Activated naive CD4-positive, alpha-beta T cell treated with anti-CD3 and anti-CD28 coated beads, Interleukin-2, amount 10 ng/mL, durations not matched to agents 7 days and 5 days (primary cell): ENCODE measurements at places on chromosomes 13 and 19.

- DNase-seq: no peak
These were observed 39.8 kb upstream of the MBNL2 start for GRCh38 chr13:97182111-97182890.

GRCh38 chr19:55443045-55443823 is at the start of gene SHISA7:
SHISA7 (minus strand) TSS chr19:55443300; CDS start chr19:55442863, 437 bp downstream.
- no peak for DNase-seq

- peak; percentile 55 for DNase-seq
These were observed 11.9 kb upstream of the FRY start for GRCh38 chr13:32019612-32020233.

- DNase-seq: no peak
These were observed 218.3 kb upstream of the MAB21L1 start for GRCh38 chr13:35694549-35695447.

DNA sequence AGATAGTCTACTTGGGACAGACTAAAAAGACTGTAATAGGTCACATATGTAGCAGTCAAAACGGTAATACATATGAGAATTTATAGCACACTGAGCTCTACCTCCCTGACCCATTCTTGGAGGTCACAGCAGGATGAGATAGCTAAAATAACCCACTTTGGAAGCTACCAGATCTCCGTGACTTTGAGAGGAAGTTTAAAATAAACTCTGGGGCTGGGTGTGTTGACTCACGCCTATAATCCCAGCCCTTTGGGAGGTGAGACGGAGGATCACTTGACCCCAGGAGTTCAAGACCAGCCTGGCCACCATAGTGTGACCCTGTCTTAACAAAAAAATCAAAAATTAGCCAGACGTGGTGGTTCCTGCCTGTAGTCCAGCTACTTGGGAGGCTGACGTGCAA is 45.3 kb downstream of the DHRS12 start:
- DNase-seq: no peak

DNA sequence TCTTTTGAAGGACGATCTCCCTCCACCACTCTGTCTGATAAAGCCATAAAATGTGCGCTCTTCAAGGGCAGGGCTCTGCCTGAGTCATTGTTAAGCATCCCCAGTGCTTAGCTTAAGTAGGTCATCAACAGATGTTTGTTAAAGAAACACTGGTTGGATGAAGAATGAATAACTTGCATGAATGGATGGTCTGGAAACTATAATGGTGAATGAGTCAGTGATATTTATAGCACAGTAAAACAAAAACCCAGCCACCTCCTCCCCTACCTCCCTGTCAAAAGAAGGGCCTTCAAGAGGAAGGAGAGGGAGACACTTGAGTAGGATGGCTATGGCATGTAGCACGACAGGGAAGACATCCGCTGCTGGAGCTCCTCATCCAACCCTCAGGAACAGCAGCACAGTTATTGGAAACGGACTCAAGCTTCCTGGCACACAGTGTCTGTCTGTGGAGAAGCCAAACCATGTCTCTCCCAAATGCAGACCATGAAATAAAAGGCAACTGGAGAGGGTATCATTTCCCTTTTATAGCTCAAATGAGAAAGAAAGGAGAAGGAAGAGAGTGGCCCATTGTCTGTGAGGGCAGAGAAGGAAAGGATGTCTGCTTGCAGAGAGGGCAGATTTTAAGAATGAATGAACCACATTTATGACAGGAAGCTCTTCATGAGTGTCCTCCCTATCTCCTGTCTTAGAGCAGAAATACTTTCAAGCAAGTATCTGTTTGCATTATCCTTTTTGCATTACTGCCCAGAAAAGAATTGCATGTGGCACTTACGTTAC is 183.5 kb upstream of the UBL3 start:
- no peak for DNase-seq

- DNase-seq: no peak
These were observed 483.4 kb upstream of the PCDH9 start for GRCh38 chr13:67713571-67713970.

- DNase-seq: no peak
These were observed 696.5 kb downstream of the UQCRFS1 start for GRCh38 chr19:28516415-28516872.

DNA sequence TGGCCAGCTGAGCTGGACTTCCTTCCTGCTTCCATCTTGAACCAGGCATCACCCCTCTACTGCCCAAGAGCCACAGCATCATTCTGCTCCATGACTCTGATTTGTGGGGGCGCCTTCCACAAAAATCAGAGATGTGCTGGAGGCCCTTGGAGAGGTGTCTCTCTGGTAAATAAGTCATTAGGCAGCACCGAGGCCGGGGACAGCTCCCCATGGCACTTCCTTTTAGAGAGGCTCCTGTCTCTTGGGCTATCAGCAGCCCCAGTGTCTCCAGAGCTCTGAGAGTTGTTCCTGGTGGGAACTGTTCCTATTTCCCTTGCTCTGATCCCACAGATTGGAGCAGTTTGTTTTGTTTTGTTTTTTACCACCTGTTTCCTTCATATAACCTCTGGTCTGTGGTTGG is 19.9 kb downstream of the NWD1 start:
- peak; percentile 34 for DNase-seq
